ENCODE measurements at places on chromosomes 3 and 15. TPM values are rescaled to one million over a fixed set of nuclear protein-coding genes. Genes with fewer than 3 reads are reported as not detected.

DNA sequence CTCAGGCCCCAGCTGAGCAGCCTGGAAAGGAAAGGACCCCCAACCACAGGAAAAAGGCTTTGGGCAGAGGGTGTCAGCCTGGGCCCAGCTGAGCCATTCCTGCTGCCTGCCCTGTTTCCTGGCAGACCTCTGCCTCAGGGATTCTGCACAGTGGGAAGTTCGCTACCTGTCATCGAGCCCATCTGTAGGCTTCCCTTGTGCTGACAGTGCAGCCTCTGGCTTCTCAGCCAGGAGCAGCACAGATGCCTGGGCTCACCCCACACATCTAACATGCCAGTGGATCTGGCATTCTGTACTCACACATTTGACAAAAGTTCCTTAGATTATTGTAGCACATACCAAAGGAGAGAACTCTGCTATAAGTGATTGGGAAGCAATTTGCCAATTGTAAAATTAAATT, 202.2 kb downstream of the SSR3 start:
- DNase-seq, result no peak

DNA sequence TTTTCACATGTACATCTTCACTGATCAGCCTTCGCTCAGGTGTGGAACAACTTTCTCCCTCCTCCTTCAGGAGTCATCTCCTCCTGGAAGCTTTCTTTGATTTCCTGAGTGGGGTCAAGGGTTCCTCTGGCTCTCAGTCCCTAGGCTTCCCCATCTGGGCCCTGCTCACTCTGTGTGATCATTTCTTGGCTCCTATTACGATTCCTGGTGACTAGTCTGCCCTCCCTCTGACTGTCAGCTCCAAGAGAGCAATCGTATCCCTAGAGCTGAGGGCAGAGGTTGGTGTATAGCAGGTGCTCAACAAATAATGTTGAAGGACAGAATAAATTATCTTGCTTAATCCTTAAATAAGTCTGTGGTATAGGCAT, 15.3 kb upstream of the PRKCD start:
- DNase-seq, result no peak

The ZIC4 gene
- not detected for total RNA-seq

DNA sequence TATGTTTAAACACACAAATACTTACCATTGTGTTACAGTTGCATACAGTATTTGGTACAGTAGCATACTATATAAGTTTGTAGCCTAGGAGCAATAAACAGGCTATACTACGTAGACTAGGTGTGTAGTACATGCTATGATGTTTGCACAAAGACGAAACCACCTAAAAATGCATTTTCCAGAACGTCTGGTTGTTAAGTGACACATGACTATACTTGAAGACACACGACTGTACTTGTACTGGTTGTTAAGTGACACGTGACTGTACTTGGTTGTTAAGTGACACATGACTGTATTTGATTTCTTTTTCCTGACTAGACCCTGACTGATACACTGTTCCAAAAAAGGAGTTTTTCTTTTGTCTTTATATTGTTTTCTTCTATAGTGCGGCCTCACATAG, 34.1 kb downstream of the RAB8B start:
- DNase-seq, result no peak

- DNase-seq, result no peak
Measured at GRCh38 chr3:34185301-34185700, 386.9 kb downstream of the PDCD6IP start.

- DNase-seq, result no peak
Measured at GRCh38 chr15:89004726-89005030, 83.6 kb upstream of the ABHD2 start.

DNA sequence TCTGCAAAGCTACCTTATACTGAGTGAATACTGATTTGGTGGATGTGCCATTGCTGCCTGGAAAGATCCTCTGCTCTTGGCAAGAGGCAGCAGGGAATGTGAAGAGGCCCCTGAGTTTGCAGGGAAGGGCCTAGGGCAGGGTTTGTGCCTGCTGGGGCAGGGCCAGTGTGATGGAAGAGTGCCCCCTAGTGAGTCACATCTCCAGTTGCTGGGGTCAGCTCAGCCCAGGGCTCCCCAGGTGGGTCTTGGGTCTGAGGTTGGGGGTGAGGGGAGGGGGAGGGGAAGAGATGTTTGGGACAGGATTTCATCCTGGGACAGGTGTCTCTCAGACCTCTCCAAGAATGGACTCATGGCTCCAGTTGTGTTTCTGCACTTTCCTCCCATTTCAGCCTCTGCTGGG, 4.1 kb upstream of the AMOTL2 start:
- DNase-seq, result no peak

GRCh38 chr15:87326269-87326668, 930.3 kb downstream of the NTRK3 start:
- no peak for DNase-seq

GRCh38 chr3:28386049-28386448, 37.4 kb upstream of the AZI2 start:
- no peak for DNase-seq

DNA sequence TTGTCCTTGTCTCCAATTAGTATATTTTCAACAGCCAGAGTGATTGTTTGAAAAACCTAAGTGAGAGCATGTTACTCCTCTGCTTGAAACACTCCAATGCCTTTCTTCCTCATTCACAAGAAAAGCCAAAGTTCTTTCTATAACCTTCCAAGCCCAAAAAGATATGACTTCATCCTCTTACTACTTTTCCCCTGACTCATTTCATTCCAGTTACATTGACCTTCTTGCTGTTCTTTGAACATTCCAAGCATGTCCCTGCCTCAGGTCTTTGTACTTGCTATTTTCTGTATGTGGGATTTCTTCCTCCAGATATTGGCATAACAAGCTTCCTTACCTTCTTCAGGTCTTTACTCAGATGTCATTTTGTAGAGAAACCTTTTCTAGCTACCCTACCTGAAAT, 28.3 kb downstream of the EHHADH start:
- DNase-seq, result no peak

The PRSS50 gene
- not detected for total RNA-seq

The CP gene
- total RNA-seq, result 26.3 TPM

The CHRNA7 gene
- total RNA-seq, result 10.1 TPM

- no peak for DNase-seq
Measured at GRCh38 chr3:48434591-48435222, 4.8 kb upstream of the PLXNB1 start.

DNA sequence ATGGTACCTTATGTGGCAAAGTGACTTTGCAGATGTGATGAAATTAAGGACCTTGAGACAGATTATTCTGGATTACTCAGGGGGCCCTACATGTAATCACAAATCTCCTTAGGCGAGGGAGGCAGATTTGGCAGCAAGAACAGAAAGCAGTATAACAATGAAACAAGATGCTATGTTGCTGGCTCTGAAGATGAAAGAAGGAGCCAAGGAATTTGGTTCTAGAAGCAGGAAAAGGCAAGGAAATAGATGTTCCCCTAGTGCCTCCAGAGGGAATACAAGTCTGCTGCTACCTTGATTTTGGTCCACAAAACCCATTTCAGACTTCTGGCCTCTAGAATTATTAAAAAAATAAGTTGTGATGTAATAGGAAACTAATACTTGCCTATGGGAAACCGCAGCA, 64.5 kb downstream of the PIK3R4 start:
- DNase-seq, result no peak

GRCh38 chr15:40136470-40137302, 24.2 kb upstream of the BUB1B start:
- no peak for DNase-seq

DNA sequence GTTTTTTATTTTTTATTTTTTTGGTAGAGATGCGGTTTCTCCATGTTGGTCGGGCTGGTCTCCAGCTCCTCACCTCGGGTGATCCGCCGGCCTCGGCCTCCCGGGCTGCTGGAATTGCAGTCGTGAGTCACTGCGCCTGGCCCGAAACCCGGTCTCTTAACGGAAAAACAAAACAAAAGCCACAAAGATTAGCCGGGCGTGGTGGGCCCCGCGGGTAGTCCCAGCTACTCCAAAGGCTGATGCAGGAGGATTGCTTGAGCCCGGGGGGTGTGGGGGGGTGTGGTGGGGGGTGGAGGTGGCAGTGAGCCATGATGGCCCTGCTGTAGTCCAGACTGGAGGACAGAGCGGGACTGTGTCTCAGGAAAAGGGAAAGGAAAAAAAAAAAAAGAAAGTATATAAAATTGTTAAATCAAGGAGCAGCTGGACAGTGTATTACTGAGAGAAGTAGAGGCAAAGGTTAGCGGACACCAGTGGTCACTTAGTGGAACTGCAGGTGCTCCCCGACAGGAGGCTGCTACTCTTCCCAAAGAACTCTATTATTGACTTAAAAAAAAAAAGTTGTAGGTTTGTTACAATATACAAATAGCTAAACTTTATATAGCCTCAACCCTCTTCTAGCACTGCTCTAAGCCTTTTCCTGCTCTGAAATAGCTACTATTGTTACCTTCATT, 30.3 kb upstream of the TUBGCP5 start:
- no peak for DNase-seq

The BFSP2 gene
- total RNA-seq, result not detected

The TTLL13 gene
- not detected for total RNA-seq

The GCNT3 gene
- 1.5 TPM for total RNA-seq

The COL6A5 gene
- total RNA-seq, result not detected

DNA sequence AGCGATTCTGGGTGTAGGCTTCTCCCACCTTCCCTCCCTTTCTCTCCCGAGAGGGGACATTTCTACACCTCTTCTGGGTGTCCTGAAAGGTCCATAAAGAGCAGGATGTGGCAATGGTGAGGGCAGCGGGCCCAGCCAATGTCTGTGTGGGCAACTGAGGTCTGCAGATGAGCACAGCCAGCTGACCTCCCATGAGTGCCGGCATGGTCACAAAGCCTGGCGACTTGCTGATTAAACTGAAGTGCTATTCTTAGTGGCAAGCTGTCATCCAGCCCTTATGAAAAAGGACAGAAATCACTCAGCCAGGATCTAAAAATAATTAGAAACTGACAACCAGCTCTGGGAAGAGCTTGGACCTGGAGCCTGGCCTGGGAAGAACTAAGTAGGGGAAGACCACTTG, 124.3 kb upstream of the RGMA start:
- DNase-seq, result no peak

GRCh38 chr15:43955140-43955539, 128.3 kb downstream of the WDR76 start:
- no peak for DNase-seq

The APPL1 gene
- total RNA-seq, result 28.2 TPM

DNA sequence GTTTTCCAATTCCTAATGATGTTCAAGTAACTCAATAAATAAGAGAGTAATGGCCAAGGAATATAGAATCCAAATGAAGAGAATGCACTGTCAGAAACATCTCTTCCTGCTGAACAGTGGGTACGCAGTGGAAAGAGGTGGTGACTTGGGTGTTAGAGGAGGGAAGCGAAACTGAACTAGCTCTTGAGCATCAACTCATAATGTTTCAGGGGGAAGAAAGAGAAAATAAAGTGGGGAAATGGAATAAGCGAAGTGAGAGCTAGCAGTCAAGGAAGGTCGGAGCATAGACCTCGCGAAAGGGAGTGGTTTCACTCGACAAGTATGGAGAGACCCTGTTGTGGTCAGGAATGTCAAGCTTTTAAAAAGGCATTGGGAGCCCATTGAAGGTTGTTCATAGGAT, 309.5 kb downstream of the GAP43 start:
- DNase-seq, result no peak

- no peak for DNase-seq
Measured at GRCh38 chr15:53193149-53193548, 403.0 kb upstream of the ONECUT1 start.

- no peak for DNase-seq
Measured at GRCh38 chr3:116233711-116234357, 211.5 kb downstream of the LSAMP start.

- no peak for DNase-seq
Measured at GRCh38 chr15:58582160-58582559, 150.4 kb downstream of the LIPC start.

DNA sequence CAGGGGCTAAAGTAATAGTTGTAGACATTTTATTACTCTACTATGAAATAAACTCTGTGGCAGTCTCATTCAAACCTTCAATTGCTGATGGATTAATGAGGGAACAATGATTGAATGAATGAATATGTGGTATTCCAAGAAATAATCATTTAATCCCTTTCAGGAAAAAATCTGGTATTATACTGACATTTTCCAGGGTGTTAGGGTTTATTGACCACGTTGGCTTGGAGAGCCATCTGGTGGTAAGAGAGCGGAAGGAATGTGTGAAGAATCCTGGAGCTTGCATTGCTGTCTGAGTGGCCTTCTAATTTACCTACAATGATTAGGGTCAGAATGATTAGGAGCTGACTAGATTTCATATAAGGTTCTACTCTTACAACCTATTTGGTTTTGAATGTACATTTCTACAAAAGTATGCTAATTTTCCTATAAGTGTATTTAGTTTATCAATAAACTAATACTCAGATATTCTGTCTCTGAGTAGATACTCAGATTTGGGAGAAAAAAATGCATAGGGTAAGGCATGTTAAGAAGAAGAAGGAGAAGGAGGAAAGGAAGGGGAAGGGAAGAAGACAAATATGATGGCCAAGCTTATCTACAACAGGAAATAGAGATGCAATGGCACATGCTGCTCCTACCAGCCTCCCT, 249.9 kb downstream of the ROBO1 start:
- DNase-seq, result no peak

DNA sequence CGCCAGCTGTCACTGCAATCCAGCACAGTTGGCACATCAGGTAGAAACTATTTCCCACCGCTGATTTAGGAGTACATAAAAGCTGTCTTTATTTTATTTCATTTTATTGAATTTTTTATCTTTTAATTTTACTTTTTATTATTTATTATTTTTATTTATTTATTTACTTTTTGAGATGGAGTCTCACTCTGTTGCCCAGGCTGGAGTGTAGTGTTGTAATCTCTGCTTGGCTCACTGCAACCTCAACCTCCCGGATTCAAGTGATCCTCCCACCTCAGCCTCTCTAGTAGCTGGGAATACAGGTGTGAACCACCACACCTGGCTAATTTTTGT, 31.0 kb downstream of the SRGAP3 start:
- no peak for DNase-seq

The DUOXA1 gene
- 66.5 TPM for total RNA-seq

- DNase-seq, result no peak
Measured at GRCh38 chr3:142259359-142259758, 34.0 kb upstream of the GK5 start.

The UROC1 gene
- not detected for total RNA-seq

The DAZL gene
- total RNA-seq, result not detected

DNA sequence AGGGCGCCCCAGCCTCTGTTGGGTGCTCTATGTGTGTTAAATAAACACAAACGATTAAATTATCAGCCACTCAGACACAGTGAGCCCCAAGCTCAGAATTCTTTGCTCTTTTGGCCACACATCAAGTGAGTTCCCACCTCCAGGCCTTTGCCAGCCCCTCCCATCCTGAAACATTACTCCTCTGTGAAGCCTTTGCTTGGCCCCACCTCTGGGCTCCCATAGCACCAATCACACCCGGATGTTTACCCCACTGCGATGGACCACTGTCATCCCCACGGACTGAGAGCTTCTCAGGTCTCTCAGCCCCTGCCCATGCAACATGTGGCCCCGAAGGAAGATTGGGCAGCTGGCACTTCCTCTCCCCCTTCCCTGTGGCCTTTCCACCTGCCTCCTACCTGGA, 85.1 kb downstream of the NUP210 start:
- no peak for DNase-seq

DNA sequence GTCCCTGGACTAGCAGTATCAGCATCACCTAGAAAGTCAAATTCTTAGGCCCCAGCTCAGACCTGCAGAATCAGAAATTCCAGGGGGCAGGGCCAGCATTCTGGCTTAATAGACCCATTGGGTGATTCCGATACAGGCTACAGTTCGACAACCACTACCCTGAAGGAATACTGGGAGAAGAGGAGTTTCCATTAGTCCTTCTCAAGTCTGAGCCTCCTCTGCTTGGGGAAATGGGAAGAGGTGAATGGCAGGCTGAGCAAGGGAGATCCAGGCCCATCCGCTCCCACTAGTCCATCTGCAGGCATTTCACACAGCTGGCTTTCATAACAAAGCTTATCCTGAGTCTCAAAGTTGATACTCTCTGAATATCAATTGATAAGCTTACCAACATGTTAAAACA, 69.1 kb downstream of the MECOM start:
- no peak for DNase-seq

Measured in vagina (tissue), 2 donors.